Activated T-cell treated with anti-CD3 and anti-CD28 coated beads, Interleukin-2, amount 50 U/mL, for 72 hours (primary cell): ENCODE measurements at places on chromosomes 1 and 21. TPM values are rescaled to one million over a fixed set of nuclear protein-coding genes. Genes with fewer than 3 reads are reported as not detected.

DNA sequence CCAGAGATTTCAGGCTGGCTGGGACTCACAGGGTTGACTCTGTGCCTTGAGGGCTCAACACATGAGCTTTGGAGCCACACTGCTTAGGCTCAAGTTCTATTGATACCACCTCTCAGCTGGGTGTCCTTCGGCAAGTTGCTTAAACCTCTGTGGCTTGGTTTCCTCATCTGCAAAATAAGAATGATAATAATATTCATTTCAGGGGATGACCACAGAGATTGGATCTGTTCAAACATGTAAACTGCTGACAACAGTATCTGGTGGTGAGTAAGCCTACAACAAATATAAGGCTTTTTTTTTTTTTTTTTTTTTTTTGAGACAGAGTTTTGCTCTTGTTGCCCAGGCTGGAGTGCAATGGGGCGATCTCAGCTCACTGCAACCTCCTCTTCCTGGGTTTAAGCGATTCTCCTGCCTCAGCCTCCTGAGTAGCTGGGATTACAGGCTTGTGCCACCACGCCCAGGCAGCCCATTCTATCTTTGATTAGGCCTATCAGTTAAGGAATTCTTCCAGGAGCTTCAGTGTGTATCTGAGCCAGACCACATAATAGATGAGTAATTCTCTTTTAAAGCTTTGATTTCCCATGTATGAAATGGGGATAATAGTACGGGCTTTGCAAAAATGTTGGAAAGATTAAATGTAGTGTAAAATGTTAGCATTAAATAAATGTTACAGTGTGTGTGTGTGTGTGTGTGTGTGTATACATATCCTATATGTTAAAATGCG is 437.6 kb downstream of the PRDM2 start:
- DNase-seq = no peak
- no peak overlapping the region for H3K4me3 ChIP-seq
- H3K36me3 ChIP-seq = no peaks in the 10 kb centered on the region
- no peaks in the 10 kb centered on the region for H3K4me1 ChIP-seq
- H3K27ac ChIP-seq = no peak overlapping the region
- no peaks in the 10 kb centered on the region for H3K27me3 ChIP-seq

GRCh38 chr1:19974822-19975416 is 4.5 kb downstream of the PLA2G2A start:
- H3K36me3 ChIP-seq = no peaks in the 10 kb centered on the region
- peak; percentile 23 for DNase-seq
- H3K4me1 ChIP-seq = no peaks in the 10 kb centered on the region
- no peak overlapping the region for H3K4me3 ChIP-seq
- no peak overlapping the region for H3K27ac ChIP-seq

DNA sequence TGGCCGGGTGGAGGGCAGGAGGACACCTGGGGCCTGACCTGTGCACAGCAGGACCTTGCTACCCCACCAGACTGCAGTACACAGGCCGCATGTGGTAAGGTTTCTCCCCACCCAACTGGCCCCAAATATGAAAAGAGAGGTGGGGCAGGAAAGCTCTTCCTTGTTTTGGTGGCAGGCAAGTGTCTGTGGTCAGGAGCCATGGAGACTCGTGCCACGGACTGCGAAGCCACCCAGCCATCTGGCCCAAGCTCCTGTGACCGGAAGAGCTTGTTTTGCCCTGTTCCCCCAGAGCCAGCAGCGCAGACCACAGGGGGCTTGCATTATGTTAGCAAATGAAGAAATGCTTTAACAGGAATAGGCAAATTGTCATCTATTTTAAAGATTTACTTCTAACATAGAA is 54.9 kb downstream of the OLIG1 start:
- H3K27me3 ChIP-seq = peaks cover 14% of the 10 kb centered on the region
- H3K4me3 ChIP-seq = no peak overlapping the region
- H3K4me1 ChIP-seq = peaks cover 11% of the 10 kb centered on the region
- DNase-seq = no peak
- no peaks in the 10 kb centered on the region for H3K36me3 ChIP-seq

DNA sequence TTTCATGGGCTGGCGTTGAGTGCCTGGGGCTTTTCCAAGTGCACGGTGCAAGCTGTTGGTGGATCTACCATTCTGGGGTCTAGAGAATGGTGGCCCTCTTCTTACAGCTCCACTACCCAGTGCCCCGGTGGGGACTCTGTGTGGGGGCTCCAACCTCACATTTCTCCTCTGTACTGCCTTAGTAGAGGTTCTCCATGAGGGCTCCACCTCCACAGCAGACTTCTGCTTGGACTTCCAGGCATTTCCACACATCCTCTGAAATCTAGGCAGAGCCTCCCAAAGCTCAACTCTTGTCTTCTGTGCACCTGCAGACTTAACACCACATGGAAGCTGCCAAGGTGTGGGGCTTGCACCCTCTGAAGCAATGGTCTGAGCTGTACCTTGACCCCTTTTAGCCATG is 82.1 kb downstream of the CCDC18 start:
- peaks cover 33% of the 10 kb centered on the region for H3K36me3 ChIP-seq
- H3K4me1 ChIP-seq = no peaks in the 10 kb centered on the region
- no peak for DNase-seq
- H3K27ac ChIP-seq = no peak overlapping the region
- H3K27me3 ChIP-seq = no peaks in the 10 kb centered on the region

- DNase-seq = no peak
- H3K4me3 ChIP-seq = no peak overlapping the region
- H3K36me3 ChIP-seq = no peaks in the 10 kb centered on the region
Observed at GRCh38 chr1:196433000-196433399, 175.2 kb downstream of the KCNT2 start.

GRCh38 chr1:6329851-6330250 is 63.7 kb downstream of the ACOT7 start:
- no peaks in the 10 kb centered on the region for H3K27me3 ChIP-seq
- H3K36me3 ChIP-seq = no peaks in the 10 kb centered on the region
- no peak overlapping the region for H3K4me3 ChIP-seq
- no peaks in the 10 kb centered on the region for H3K4me1 ChIP-seq

GRCh38 chr1:219090607-219091006 is 83.1 kb upstream of the LYPLAL1 start:
- no peaks in the 10 kb centered on the region for H3K4me1 ChIP-seq
- DNase-seq = no peak
- H3K36me3 ChIP-seq = no peaks in the 10 kb centered on the region
- H3K27ac ChIP-seq = no peak overlapping the region
- no peaks in the 10 kb centered on the region for H3K27me3 ChIP-seq

DNA sequence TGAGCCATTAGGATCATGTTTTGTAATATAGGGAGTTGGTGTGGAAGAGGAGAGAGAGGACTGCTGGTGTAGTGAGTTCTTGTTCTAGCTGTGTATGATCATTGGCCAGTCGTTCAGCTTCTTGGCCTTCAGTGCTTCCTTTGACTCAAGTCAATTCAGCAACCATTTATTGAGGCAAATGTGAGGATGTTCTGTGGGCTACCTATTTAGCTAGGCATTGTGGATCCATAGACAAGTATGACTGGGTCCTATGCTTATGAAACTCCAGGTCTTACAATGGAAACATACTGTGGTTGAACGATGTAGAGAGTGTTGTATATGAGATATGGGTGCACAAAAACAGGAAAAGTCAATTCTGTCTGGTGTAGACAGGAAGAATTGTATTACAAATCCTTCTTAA is 41.7 kb downstream of the NFIA start:
- DNase-seq = no peak
- H3K27ac ChIP-seq = no peak overlapping the region
- no peaks in the 10 kb centered on the region for H3K27me3 ChIP-seq
- H3K4me3 ChIP-seq = no peak overlapping the region

- H3K27me3 ChIP-seq = no peaks in the 10 kb centered on the region
- peak within 1 kb of the TSS; percentile 91 for H3K27ac ChIP-seq
- peaks cover 18% of the 10 kb centered on the region for H3K4me1 ChIP-seq
- DNase-seq = peak; percentile 95
- peak within 1 kb of the TSS; percentile 87 for H3K4me3 ChIP-seq
- no peaks in the 10 kb centered on the region for H3K36me3 ChIP-seq
Observed at GRCh38 chr21:33491373-33492102, at the start of gene DNAJC28. Gene DNAJC28 (minus strand): TSS chr21:33491716. CDS start chr21:33489393, 2,323 bp downstream.

DNA sequence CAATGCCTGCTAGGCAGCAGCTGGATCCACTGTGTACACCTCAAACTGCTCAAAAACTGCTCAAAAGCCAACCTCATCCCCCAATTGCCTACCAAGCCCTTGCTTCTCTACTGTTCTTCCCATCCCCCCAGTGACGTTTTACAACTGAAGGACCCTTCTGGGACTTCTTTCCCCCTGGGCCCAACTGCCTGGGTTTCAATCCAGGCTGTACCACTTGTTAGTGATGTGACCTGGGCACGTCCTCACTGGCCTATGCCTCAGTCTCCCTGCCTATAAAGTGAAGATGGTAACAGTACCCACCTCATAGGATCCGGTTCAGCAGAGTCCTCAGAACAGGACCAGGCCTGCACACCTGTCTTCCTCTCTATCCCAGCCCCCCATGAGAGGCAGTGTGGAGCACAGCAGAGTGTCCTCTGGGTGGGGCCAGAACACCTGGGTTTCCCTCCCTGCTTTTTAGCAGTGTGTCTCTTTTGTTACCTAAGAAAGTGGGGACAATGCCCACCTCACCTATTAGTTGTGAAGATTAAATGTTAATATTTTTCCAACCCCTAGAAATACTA is 1.9 kb upstream of the TEKT2 start:
- H3K4me3 ChIP-seq = no peak overlapping the region
- H3K36me3 ChIP-seq = no peaks in the 10 kb centered on the region
- H3K27me3 ChIP-seq = peaks cover 41% of the 10 kb centered on the region
- H3K4me1 ChIP-seq = peaks cover 5% of the 10 kb centered on the region

DNA sequence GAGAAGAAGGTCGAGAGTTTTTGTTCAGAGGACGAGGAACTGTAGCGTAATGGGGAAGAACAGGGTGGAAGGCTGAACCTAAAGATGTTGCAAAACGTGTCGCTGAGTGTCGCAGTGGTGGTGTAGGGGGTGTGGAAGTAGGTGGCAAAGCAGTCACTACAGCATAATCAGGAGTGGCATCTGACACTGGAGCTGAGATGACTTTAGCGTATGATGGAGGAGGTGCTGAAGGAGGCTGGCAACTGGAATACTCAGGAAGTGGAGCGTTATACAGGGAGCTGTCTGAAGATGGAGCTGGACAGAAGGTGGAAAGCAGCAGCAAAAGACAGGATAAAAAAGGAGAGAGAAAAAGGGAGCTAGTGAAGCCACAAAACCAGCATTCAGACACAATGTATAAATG is 89.9 kb upstream of the LBR start:
- H3K27me3 ChIP-seq = no peaks in the 10 kb centered on the region
- no peak overlapping the region for H3K27ac ChIP-seq
- DNase-seq = no peak
- H3K4me3 ChIP-seq = no peak overlapping the region

DNA sequence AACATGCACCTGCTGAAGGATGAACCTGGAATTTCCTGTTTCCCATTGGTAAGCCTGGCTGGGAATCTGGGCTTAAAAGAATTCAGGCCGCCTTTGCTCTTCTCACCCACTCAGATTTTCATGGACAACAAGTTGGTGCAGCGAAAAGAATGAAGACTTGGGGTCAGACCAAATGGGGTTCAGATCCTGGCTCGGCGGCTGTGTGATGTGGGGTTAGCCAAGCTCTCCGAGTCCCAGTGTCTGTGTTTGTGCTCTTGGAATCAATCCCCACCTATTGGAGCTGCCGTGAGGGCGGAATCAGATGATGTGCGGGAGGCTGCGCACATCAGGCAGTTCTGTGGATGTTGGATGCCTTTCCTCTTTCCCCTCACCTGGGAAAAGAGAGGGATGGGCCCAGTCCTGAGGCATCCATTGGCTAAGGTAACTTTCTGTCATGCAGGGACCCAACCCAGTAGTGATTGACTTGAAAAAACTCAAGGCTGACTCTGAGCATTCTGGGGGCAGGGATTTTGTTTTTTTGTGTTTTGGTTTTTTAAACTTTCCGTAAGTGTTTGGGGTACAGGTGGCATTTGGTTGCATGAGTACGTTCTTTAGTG is 228.3 kb downstream of the KAZN start:
- no peaks in the 10 kb centered on the region for H3K36me3 ChIP-seq
- H3K4me1 ChIP-seq = no peaks in the 10 kb centered on the region
- peaks cover 7% of the 10 kb centered on the region for H3K27me3 ChIP-seq
- no peak overlapping the region for H3K4me3 ChIP-seq
- no peak overlapping the region for H3K27ac ChIP-seq

DNA sequence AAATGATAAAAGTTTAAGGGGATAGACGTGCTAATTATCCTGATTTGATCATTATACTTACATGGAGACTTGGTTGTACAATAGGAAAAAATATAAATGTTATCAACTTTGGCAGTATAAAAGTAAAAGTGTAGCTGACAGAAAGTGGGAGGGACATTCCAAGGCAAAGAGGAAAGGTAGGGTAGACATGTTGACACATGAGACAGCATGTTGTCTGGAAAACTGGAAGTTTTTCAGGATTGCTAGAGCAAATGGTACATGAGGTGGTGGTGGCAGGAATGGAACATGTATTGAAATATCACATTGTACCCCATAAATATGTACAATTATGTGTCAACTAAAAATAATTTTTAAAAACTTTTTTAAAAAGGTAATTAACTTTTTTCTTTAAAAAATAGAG is 13.2 kb downstream of the DIPK1A start:
- no peaks in the 10 kb centered on the region for H3K36me3 ChIP-seq
- H3K27me3 ChIP-seq = no peaks in the 10 kb centered on the region
- DNase-seq = no peak
- H3K27ac ChIP-seq = no peak overlapping the region

GRCh38 chr1:64323054-64323453 is 119.6 kb downstream of the UBE2U start:
- H3K27ac ChIP-seq = no peak overlapping the region
- H3K36me3 ChIP-seq = no peaks in the 10 kb centered on the region
- peaks cover 6% of the 10 kb centered on the region for H3K27me3 ChIP-seq
- no peak for DNase-seq
- H3K4me1 ChIP-seq = no peaks in the 10 kb centered on the region

DNA sequence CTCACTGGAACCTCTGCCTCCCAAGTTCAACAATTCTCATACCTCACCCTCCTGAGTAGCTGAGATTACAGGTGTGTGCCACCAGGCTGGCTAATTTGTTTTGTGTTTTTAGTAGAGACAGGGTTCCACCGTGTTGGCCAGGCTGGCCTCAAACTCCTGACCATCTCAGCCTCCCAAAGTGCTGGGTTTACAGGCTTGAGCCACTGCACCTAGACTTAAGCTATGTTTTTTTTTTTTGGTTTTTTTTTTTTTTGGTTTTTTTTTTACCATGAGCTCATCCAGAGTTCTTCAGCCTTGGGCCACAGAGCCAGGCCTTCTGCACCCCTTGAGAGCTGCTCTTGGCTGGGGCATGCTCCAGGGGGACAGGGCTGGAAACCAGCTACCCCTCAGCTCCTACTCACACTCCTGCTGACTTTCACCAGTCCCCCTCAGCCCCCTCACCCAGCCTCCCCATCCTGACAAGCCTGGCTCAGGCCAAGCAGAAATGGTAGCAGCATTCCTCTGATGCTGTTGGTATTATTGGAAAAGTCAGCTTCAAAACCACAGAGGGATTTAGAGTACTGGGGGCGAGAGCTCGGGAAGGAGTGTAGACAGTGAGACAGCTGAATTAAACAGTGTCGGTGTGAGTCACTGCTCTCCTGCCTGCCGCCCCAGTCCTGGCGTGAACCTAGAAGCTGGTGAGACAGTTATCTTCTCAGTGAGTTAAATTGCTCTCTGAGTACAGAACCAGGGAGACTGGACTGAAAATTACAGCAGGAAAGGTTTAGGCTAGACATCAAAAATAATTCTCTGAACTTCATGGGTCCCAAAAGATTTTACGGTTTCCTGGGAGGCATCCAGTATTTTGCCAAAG is 63.7 kb downstream of the NAV1 start:
- H3K4me1 ChIP-seq = no peaks in the 10 kb centered on the region
- no peak for DNase-seq
- no peaks in the 10 kb centered on the region for H3K27me3 ChIP-seq
- H3K4me3 ChIP-seq = no peak overlapping the region

The TMEM200B gene
- 0.46 TPM for total RNA-seq

The FMO2 gene
- total RNA-seq = not detected

The OR2T8 gene
- not detected for total RNA-seq
